Spinal cord (tissue), 10 donors: ENCODE measurements at places on chromosomes 13 and 19.

- DNase-seq, result no peak
Observed at GRCh38 chr13:85543144-85543543, 256.1 kb downstream of the SLITRK6 start.

- DNase-seq, result no peak
Observed at GRCh38 chr13:41499452-41499851, 42.1 kb downstream of the RGCC start.

- DNase-seq, result no peak
Observed at GRCh38 chr13:100532090-100532766, 56.4 kb downstream of the GGACT start.

DNA sequence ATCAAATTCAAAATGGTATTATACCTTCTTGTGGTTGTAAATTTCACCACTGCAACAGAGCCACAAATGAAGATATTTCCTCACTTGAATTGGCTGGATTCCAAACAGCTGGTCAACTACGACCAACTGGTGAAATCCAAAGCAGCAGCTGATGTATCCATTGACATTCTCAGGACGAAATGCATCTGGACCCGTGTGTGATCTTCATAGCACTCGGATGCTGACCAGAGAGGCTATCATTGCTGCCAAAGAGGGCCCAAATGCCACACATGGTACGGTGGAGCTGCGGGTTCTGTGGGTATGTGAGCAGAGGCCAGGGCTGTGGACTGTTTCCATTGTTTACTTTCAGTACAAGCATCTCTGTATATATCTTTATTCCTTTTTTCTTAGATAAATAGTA, 25.6 kb upstream of the PCCA start:
- no peak for DNase-seq

- DNase-seq, result no peak
Observed at GRCh38 chr13:43140985-43141384, 117.6 kb downstream of the DNAJC15 start.

DNA sequence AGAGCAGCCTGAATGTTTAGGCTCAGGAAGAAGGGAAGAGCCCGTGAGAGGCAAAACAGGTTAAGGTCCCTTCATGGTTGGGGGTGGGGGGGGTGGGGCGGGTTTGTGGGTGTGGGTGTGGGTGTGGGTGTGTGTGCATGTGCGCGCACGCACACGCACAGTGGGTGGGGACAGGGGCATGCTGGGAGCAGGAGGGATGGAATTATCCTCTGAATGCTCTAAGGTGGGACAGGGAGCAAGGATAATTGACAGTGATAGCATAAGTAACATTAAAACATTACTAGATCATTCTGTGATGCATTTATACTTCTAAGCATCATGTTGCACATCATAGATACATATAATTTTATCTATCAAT, 64.7 kb downstream of the CCDC70 start:
- DNase-seq, result no peak

DNA sequence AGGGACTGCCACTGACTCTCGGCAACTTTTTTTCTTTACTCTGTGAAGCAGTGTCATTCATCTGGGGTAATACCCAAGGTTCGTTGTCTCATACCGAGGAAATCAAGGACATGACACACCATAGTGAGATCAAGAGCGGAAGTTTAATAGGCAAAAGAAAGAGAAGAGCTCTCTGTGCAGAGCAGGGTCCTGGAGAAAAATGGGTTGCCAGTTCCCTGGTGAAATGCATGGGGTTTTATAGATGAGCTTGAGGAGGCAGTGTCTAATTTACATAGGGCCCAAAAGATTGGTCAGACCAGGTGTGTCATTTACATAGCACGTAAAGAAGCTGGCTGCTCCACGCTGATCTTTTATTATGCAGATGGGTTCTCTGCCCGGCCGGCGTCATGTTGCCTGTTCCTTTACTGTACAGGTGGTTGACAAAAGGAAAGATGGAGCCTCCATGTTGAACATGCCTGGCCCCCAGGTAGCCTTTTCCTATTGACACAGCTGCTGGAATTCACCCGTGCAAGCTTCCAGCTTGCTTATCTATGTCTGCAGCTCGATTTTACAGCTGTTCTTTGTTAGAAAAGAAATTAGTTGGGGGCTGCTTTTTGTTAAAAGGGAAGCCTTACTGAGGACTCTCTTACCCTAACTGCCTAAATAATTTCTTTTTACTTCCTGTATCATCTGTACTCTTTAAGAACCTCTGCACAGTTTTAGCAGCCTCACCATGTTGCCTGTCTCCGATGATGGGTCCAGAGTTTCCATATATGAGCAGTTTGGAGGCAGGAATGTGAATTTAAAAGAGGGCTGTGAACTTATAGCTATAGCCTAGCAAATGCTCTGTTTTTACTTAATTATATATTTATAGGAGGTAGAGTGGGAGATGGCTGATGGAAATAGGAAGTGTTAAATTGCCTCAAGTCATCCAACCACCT, 98.0 kb upstream of the DIAPH3 start:
- no peak for DNase-seq

GRCh38 chr19:19081642-19082151, 17.9 kb downstream of the SLC25A42 start:
- no peak for DNase-seq

GRCh38 chr19:13012690-13013608, 17.7 kb downstream of the NFIX start:
- no peak for DNase-seq

- DNase-seq, result no peak
Observed at GRCh38 chr19:7925171-7925851, 624 bp downstream of the CTXN1 start.

DNA sequence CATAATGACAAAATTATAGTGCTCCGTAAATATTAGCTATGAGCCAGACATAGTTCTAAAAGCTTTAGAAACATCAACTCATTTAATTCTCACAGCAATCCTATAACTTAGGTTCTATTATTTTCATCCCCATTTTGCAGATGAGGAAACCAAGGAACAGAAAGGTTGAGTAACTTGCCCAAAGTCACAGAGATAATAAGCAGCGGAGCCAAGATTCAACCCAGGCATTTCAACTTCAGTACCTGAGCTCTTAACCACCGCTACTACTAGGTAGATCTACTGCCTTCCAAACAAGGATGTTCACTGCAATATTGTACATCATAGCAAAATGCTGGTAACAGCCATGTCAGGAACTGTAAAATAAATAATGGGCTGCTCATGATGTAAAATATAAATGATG, 39.9 kb downstream of the ELF1 start:
- no peak for DNase-seq

DNA sequence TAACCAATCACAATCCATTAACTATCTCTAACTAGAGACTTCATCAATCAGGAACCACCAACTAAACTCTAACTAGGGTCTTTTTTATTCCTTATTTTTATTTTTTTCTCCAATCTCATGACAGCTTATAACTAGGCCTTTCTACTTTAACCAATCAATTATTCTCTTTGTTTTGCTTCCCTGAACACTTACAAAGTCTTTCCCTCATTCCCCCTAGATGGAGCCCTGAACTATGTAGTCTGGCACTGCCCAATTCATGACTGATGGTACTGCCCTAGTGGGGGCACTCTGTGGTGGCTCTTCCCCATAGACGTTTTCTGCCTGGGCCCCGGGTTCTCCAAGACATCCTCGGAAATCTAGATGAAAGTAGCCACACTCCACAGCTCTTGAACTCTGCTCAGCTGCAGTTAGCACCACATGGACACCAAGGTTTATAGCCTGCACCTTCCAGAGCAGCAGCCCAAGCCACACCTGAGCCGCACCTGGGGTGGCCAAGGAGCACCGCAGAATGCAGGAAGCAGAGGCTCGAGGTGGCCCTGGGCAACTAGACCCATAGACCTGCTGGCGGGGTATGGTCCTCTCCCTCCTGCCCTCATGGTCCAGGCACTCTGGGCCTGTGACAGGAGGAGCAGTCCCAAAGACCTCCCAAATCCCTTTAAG, 6.6 kb downstream of the ATP7B start:
- no peak for DNase-seq

DNA sequence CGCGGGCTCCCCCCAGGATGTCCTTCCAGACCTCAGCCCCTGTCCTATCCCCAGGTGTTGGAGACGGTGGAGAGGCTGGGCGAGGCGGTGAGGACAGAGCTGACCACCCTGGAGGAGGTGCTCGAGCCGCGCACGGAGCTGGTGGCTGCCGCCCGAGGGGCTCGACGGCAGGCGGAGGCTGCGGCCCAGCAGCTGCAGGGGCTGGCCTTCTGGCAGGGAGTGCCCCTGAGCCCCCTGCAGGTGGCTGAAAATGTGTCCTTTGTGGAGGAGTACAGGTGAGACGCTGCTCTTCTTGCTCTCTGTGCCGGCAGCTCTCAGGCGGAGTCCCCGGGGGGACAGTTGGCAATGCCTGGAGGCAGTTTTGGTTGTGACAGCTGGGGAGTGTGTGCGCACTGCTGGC, 6.9 kb downstream of the TTYH1 start:
- no peak for DNase-seq

- no peak for DNase-seq
Observed at GRCh38 chr13:51839711-51840540, 5.1 kb downstream of the TMEM272 start.

DNA sequence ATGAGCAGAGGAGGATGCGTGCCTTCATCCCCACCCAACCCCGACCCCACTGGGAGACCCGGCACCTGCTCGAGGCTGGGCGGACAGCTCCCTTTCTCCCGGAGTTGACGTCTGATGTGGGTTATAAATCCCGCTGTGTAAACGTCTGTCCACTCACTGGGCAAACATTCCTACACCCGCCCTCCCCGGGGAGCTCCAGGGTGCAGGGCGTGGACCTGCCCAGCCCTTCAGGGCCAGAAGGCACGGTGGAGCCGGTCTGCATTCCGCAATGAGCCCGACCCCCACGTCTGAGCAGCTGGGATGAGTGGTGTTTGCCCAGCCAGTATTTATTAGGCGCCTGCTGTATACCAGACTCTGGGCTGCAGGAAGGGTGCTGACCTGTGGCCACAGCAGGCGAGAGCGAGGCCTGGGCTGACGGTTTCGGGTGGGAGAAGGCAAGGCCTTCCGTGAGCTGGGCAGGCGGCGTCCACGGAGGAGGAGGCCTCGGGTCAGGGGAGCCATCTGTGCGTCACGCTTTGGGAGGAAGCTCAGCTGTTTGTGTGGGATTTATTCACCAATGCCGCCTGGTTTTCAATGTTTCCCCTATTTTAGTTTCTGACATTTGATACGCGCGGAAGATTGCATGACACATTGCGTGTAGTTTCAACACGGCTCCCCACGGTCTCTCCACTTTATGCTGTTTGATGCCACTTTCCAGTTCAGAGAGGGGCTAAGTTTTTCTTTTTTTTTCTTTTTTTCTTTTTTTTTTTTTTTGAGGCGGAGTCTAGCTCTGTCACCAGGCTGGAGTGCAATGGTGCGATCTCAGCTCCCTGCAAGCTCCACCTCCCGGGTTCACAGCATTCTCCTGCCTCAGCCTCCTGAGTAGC, 2.0 kb downstream of the MISP start:
- no peak for DNase-seq

DNA sequence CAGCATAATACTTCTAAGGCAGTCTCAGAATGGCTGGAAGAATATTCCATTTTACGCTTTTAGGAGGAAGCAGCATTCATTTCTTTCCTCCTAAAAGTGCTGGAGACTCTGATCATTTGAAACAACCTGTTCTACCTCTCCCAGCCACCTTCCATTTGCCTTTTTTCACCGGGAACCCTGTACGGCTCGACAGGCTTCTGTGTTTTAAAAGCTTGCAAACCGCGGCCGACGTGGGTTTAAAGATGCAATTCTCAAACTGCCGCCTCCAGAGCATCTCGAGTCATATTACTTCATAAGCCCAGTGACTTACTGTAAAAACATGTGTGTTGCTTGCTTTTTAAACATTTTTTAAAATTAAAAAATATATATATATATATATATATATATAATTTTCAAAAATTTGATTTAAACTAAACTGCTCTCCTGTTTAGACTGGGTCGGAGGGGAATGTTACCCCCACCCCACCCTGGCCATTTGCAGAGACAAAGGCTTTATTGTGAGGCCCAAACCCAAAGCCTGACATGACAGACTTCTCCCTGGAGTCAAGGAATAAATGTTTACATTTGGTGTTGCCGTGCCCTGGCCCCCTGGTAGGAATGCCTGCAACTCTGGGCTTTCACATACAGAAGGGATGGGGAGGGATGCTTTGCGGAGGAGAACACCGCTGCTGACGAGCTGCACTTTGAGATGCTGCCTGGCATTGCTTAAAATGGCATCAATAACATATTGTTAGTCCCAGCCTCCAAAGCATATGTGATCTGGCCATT, 30.4 kb downstream of the ZNF536 start:
- DNase-seq, result no peak

DNA sequence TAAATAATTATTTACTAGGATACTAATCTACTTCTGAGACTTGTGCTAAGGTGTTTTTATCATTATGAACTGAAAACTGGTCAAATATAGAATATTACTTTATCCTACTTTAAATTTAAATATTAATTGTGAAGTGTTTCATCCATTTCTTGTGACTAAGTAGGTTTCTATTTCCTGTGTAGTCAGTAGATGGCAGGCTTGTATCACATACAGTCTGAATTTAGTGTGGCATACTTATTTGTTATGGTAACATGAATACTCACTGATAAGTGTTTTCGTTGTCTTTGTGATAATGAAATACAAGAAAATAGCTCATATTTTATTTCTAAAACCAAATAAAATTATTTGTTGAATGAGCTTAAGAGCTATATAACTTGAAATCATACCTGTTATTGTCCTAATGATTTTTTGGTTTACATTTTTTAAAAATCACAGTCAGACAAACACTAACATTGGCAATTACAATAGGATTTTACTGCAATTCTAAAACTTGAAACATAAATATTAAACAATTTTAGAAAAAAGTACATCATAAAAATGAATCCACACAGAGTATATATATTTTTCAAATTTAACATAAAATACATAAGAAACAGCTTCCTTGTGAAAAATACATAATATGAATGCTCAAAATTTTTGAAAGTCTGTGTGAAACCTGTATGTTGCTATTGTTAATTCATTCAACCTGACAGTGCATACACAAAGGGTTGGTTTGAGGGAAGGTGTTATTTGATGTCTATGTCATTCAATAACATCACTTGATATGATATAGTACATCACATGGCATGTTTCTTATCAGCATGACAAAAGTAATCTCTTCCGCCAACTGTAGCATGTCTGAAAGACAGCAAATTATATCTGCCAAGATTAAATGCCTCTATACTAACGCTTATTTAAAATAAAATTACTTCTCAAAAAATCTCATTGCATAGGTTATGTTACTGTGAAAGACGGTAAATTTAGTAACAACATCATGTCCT, 904.8 kb upstream of the PCDH20 start:
- peak; percentile 94 for DNase-seq

DNA sequence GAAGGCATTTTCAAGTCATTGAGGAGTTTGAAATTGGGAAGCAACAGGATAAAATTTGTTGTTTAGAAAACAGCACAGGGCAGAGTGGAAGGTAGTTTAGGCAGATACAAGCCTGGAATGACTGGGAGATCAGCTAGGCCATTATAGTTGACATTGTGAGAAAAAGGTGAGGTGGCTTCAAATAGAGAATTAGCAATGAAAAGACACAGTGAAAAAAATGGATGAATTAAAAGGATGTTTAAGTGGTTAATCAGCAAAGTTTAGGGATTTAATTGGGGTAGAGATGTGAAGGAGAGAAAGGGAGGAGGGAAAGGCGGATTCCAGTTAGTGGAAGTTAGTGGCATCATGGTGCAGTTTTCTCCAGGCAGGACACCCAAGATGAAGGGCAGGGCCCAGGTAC, 570.5 kb upstream of the GPC6 start:
- DNase-seq, result no peak

GRCh38 chr13:82412749-82413148, 1469.5 kb downstream of the SLITRK1 start:
- DNase-seq, result no peak

GRCh38 chr13:99164226-99164625, 36.4 kb upstream of the UBAC2 start:
- DNase-seq, result no peak
